Suprapubic skin (tissue), 4 donors: ENCODE measurements at places on chromosomes 6 and 20. TPM values are rescaled to one million over a fixed set of nuclear protein-coding genes. Genes with fewer than 3 reads are reported as not detected.
A peak's percentile ranks its signal among the peaks of the same experiment; 100 is the strongest.

- peaks cover 13% of the 10 kb centered on the region for H3K4me1 ChIP-seq
- peaks cover 31% of the 10 kb centered on the region for H3K36me3 ChIP-seq
- DNase-seq, result no peak
These were observed 86.7 kb downstream of the SYNJ2 start for GRCh38 chr6:158068156-158068892.

DNA sequence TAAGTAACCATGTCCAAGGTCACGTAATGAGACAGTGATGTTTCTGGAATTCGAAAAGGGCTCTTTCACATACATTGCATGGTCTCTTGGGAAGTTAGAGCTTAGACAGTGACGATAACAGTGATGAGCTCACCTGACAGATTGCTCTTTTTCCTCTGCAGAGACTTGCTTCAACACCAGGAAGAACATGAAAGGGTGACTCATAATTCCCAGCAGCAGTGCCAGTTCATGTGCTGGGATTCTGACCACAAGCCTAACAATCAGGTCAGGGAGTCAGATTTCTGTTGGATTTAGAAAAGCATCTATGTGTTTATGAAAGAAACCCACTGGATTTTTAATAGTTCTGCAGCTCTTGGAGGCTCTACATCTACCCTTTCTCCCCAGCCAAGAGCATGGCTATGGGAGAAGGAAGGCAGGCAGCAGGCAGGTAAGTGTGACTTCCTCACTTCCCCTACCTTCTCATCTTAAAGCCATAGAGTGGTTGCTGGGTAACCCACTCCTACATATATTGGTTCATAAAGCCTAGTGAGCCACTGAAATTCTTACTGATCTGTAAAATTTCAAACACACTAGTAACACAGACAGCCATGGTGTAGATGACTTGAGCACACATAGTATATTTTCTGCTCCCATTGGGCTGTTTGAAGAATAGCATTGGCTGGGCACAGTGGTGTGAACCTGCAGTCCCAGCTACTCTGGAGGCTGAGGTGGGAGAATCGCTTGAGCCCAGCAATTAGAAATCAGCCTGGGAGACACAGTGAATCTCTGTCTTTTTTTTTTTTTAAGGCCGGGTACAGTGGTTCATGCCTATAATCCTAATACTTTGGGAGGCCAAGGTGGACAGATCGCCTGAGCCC, 44.4 kb upstream of the LOC128125822 start:
- H3K4me3 ChIP-seq, result no peak overlapping the region
- peaks cover 12% of the 10 kb centered on the region for H3K4me1 ChIP-seq
- H3K36me3 ChIP-seq, result no peaks in the 10 kb centered on the region
- DNase-seq, result no peak
- no peaks in the 10 kb centered on the region for H3K27me3 ChIP-seq

GRCh38 chr6:28940294-28940857, 16.6 kb upstream of the TRIM27 start:
- peak overlapping the region; percentile 64 for H3K4me3 ChIP-seq
- H3K27me3 ChIP-seq, result no peaks in the 10 kb centered on the region
- DNase-seq, result peak; percentile 73
- no peaks in the 10 kb centered on the region for H3K36me3 ChIP-seq
- peaks cover 36% of the 10 kb centered on the region for H3K4me1 ChIP-seq

DNA sequence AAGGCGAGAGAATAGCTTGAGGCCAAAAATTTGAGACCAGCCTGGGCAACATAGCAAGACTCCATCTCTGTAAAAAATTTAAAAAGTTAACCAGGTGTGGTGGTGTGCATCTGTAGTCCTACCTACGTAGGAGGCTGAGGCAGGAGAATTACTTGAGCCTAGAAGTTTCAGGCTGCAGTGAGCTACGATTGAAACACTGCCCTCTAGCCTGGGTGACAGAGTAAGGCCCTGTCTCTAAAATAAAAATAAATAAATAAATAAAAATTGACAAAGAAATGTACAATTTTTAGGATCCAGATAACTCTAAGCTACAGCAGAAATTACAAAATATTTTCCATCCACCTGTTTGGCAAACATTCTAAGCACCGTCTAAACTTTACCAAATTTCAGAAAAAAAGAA, 941.0 kb upstream of the ADGRB3 start:
- no peak overlapping the region for H3K27ac ChIP-seq
- no peak for DNase-seq
- H3K27me3 ChIP-seq, result no peaks in the 10 kb centered on the region
- H3K4me3 ChIP-seq, result no peak overlapping the region
- no peaks in the 10 kb centered on the region for H3K36me3 ChIP-seq
- H3K4me1 ChIP-seq, result no peaks in the 10 kb centered on the region

- H3K27ac ChIP-seq, result peak overlapping the region; percentile 80
- peaks cover 38% of the 10 kb centered on the region for H3K4me1 ChIP-seq
- H3K27me3 ChIP-seq, result no peaks in the 10 kb centered on the region
- H3K4me3 ChIP-seq, result peak overlapping the region; percentile 53
- no peaks in the 10 kb centered on the region for H3K36me3 ChIP-seq
These were observed 1.1 kb downstream of the NFATC2 start for GRCh38 chr20:51541189-51542032.

Gene TNFRSF6B
- 15.3 TPM for total RNA-seq

Gene YWHAB
- total RNA-seq, result 79.7 TPM

Gene SLX4IP
- total RNA-seq, result 4.8 TPM

Gene RHAG
- total RNA-seq, result 0.89 TPM
